Right atrium auricular region (tissue), 2 donors: ENCODE measurements at places on chromosomes 5 and 9.

GRCh38 chr9:121857928-121858327, 206.5 kb downstream of the DAB2IP start:
- DNase-seq = peak; percentile 54

GRCh38 chr5:107705402-107706014, 34.8 kb upstream of the EFNA5 start:
- DNase-seq = no peak

GRCh38 chr5:111776913-111777781, 20.2 kb upstream of the NREP start:
- DNase-seq = no peak

DNA sequence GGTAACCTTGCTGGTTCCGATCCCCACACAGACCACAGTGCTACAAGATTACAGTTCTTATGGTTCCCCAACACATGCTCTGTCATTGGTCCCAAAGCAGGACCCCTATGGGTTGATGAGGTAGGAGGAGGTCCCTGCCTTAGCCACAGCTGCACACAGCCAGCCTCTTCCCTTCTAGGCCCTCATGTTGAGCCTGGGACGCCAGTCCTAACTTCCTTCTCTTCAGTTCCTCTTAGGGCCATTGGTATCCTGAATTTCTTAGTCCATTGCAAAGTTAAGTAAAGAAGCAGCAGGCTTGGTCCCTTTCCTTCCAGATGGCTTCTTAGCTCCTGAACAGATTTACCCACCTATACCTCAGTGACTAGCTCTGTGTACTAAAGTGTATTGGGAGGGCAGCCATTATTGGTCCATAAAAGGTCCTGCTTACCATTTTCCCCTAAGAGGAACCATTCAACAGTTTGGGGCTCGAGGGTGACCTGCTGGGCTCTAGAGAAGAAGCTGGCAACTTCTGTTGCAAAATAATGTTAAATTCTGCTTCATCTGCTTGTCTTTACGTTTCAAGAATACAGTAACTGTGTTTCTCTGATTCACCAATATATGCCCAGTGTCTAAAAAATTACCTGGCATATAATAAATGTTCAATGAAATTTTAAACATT, 50.2 kb downstream of the PDCD1LG2 start:
- DNase-seq = no peak

DNA sequence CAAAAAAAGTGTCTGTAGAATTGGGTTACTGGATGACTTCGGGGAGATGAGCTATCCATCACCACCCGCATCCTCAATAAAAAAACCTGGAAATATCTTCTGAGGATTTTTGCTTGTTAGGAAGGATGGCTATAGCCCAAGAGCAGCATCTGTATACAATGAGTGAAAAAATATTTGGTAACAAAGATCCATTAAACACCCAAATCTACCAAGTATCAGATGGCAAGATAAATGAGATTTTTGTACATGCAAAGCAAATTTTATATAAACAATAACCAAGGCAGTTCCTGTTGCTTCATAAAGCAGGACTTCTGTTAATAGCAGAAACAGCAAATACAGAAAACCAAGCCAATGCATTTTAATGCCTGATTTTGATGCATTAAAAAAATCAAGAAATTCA, 166.6 kb downstream of the SLC28A3 start:
- no peak for DNase-seq

GRCh38 chr5:58760222-58760621, 177.3 kb downstream of the RAB3C start:
- no peak for DNase-seq

DNA sequence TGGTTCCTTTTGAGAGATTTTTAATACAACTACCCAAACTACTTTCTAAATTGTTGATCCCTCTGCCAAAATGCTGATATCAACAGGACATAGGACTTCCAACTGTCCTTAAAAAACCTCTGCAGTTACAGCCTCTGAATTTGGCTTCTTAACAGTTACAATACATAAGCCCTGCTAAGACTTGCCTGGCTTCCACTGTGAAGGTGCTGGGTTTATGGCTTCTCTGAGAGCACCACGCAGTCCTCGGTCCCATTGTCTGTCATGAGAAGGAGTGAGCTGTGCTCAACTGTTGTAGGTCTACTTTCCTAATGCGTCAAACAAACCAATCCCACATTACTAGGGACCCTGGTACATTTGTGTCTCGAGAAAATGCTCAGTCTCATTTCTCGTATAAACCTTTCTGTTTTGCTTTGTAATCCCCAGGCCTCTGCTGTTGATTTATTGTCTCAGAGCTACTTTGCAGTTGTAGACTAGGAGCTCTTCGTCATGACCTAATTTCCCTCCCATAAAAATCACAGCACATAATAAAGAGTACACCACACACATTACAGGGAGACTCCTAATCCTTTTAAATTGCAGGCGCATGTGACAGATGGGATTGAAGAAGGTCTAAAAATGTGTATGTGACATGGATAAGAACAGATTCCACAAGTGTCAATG, 274.9 kb downstream of the NR3C1 start:
- no peak for DNase-seq

DNA sequence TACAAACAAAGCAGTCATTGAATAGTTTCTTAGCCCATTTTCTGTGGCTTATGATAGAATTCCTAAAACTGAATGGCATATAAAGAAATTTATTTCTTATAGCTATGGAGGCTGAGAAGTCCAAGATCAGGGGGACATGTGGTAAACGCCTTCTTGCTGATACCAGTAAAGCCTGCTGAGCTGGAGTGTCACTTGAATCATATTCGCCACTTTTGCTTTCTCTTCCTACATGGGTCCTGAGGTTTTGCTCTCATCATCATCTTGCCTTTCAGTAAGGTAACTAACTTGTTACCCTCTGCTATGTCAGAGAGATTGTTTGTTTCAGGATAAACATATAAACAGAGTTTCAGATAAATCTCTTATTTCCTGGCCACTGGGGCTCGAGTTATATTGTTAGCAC, 203.3 kb upstream of the DMRT1 start:
- no peak for DNase-seq

- no peak for DNase-seq
These were observed 285.8 kb upstream of the PCSK5 start for GRCh38 chr9:75604661-75605060.

DNA sequence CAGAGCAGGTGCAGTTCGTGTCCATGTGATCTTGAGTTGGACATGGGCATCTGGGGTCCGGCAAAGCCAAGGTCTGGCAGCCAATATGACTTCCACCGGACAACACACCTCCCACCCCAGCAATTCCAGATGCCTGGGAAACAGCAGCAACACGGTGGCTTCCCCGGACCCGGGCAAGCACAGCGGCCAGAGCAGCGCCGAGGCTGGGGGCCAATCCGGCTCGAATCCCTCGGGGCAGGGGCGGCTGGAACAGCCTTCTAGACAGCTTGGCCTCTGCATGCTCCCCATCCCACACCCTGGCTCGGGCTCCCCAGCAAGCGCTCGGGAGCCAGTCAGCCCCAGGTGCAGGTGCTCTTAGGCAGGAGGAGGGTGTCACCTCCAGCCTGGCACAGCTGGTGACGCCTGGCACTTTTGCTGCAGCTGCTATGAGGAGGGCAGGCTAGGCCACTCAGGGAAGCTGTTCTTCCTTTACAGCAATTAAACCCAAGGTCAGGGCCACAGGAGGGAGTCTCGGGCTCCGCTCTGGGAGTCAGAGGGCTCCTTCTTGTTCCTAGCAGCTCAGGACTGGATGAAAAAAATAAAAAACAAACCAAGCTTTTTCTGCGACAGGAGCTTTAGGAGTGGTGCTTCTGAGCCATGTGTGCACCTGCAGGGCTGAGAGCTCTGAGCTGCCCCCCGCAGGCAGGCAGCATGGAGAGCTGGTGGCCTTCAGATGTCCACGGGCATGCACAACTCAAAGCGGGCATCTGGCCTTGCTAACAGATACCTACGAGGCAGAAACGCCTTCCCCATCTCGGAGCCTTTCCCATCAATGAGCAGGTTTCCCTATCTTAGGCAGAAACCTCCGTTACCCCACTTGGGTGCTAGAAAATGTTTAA, 28.2 kb downstream of the DBH start:
- no peak for DNase-seq

- no peak for DNase-seq
These were observed 4.7 kb upstream of the GPR151 start for GRCh38 chr5:146520731-146521130.

GRCh38 chr9:110977259-110977709, 61.0 kb downstream of the LPAR1 start:
- no peak for DNase-seq

DNA sequence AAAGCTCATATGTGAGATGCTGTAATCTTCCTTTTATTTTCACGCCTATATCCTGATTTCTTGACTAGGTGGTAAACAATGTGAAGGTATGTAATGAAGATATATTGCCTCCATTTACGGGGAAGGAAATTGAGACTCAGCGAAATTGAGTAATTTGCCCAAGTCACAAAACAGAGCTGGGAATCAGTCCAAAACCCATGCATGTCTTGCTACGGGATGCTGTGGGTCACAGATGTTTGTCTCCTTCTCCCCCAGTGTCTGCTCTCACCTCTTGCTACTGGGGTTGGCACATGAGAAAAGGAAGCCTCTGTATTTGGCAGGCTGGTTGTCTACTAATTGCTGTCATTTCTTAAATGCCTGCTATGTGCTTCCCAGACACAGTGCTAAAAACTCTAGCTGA, 53.7 kb upstream of the TEX48 start:
- DNase-seq = no peak

GRCh38 chr5:167294882-167295680, 996.4 kb upstream of the WWC1 start:
- DNase-seq = no peak

DNA sequence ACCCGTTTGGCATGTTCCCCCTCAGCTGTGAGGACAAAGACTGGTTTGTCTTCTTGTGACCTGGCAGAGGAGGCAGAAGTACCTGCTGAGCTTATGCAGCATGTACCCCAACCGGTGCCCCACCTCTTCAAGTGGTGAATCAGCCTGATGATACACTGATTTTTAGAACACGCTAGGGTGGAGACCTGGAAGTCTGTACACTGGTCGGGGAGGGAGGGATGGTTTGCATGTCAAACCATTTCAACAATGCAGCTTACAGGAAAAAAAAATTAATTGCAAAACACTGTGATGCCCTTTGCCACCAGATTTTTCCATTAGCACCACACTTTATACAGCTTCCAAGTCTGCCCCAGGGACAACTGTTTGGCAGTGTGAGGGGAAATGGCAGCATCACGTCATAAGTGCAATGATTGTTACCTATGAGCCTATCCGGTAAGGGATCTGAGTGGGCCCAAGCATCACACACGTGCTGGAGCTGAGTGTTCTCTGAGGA, 155.1 kb upstream of the DMRT1 start:
- DNase-seq = peak; percentile 67

GRCh38 chr9:23811633-23812032, 14.4 kb downstream of the ELAVL2 start:
- DNase-seq = no peak

- no peak for DNase-seq
These were observed 1637.8 kb upstream of the C9orf72 start for GRCh38 chr9:29211003-29211579.

DNA sequence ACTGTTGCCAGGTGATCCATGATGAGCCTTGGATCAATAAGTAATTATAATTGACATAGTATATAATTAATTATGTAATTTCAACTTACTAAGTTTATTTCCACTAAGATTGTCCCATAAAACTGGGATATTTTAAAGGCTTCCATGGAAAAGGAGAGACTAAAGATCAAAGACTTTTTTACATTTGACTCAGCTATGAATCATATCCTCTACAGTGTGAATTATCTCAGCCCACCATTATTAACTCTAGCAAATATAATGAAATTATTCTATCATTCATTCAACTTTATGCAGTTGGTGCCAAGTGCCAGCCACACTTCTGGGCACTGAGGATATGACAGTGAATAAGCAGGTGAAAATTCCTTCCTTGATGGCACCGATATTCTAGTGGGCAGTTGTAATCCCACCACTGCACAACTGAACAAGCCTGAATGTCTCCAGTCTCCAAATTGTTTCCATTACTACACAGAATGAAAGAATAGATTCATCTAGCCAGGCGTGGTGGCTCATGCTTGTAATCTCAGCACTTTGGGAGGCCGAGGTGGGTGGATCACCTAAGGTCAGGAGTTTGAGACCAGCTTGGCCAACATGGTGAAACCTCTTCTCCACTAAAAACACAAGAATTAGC, 21.9 kb upstream of the TXN start:
- no peak for DNase-seq

DNA sequence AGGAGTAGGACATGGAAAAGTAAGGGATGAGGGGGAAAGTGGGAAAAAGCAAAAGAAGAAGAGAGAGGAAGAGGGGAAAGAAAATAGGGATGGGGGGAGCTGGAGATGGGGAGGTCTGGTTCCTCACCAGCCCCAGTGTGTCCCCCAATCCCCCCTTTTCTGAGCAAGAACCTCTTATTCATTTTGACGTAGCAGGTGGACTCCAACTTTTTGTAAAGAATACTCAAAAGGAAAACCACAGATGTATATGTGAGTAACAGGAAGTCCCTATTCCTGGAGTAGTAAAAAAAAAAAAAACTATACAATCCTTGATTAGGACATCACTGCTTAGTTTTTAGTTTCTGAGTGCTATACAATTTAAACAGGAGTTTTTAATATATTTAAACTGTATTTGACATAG, 3.9 kb upstream of the CFAP95 start:
- no peak for DNase-seq

GRCh38 chr5:7540736-7541485, 145.0 kb downstream of the ADCY2 start:
- DNase-seq = no peak

DNA sequence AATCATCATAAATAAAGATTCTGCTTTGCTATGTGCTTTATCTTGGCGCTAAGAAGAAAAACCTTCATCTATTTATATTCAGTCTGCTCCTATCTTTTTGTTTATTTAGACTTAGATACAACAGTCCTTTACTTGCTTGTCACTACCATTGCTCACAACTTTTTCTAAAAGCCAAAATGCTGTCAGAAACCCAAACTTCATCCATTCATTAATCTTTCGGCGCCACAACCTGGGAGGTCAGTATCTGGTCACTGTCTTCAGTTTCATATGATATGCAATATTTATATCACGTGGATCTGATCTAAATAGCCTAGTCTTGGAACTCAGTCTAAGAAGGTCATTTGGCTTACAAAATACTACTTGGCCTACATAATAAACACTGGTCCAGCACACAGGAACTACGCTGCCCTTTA, 159.3 kb upstream of the TARS1 start:
- DNase-seq = no peak

DNA sequence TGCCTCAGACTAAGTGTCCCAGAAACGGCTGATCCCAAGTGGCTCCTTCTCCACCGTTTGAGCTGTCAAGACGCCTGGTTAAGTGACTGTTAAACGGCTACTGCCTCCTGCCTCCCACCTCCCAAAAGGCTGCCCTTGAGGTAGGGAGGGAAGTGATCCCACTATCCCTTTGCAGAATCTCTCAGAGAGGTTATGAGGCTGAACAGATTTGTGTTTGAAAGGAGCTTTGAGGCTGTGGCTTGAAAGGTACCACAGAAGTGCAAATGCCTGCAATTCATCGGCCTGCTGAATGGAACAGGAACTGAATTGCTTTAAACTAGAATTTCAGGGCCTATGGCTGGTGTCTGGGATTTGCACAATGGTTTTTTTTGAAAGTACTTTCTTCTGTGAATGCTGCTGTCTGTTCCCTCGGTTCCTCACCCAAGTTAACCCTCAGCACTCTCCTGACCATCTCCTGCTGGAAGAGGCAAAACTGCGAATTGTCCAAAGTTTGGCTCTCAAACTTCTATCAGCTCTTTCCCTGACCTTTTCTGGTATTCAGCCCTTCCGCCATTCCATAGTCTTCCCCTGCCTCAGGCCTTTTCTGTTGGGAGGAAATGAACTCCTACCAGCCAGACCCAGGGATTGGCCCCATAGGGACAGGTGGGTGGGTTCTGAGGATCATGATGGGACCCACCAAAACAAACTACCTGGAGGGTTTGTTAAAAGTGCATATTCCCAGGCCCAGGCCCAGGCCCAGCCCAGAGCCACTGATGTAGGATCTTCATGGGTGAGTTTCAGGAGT, 453.3 kb downstream of the KDM4C start:
- no peak for DNase-seq
